ENCODE measurements at places on chromosomes 13 and 19.

- no peak for DNase-seq
Observed at GRCh38 chr13:108902405-108903155, 273.2 kb downstream of the MYO16 start.

- no peak for DNase-seq
Observed at GRCh38 chr13:73329355-73329754, 270.6 kb downstream of the KLF5 start.

- no peak for DNase-seq
Observed at GRCh38 chr19:723247-723646, 14.5 kb downstream of the PALM start.

DNA sequence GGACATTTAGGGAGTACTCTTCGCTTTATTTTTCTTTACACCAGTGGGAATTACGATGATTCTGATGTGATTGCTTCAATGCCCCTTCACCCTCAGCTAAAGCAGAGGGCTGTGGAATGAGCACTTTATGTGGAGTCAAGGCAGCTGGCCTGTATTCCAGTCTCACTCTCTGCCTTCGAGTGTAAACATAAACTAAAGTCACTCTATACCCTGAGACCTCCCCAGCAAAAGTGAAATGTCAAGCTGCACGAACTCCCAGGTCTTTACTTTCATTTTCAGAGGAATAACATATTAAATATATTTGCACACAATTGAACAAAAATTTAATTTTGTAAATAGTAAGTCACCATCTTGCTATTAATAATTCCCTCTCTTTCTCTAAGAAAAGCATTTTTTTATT, 557.1 kb downstream of the DACH1 start:
- DNase-seq: no peak

DNA sequence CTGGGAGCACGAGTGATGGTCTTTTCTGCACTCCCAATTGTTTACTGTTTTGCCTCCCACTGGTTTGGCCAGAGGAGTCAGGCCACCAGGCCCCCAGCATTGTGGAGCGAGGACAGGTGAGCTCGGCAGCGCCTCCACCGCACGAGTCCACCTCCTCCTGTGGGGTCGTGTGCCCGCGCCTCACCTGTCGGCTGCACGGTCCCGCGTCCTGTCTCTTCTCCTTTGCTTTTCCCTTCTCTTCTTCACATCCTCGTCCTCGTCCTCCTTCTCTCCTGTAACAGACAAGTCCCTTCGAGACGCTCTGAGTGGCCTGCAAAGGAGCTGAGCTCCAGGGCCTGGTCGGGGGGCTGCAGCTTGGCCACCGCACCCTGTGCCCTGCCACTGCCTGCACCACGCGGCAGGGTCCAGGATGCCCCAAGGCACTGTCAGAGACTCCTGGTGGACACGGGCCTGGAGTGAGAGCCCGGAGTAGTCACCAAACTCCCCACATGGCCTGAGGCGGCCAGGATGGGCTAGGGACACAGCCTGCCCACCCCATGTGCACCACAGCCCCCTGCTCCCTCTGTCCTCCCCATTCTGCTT, 11.4 kb downstream of the AKAP8 start:
- DNase-seq: no peak

GRCh38 chr13:24167666-24168391, 7.3 kb downstream of the SPATA13 start:
- DNase-seq: no peak

DNA sequence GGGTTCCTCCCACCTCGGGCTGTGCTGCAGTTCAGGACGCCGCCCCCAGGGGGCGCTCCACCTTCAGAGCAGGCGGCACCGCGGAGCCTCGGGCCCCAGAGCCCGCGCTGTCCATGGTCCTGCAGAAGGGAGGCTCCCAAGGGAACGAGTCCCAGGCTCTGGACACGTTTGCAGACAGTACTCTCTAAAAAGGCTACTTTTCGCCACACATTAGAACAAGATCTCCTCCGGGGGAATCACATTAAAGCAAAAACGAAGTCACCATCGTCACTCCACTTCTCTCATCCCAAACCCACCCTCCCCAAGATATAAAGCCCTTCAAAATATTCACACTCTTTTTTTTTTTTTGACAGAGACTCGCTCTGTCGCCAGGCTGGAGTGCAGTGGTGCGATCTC, 4.6 kb upstream of the SIGLEC10 start:
- no peak for DNase-seq

- DNase-seq: no peak
Observed at GRCh38 chr19:39506598-39506943, 7.8 kb downstream of the DLL3 start.

GRCh38 chr13:44278166-44278565, 95.5 kb upstream of the SERP2 start:
- DNase-seq: no peak

DNA sequence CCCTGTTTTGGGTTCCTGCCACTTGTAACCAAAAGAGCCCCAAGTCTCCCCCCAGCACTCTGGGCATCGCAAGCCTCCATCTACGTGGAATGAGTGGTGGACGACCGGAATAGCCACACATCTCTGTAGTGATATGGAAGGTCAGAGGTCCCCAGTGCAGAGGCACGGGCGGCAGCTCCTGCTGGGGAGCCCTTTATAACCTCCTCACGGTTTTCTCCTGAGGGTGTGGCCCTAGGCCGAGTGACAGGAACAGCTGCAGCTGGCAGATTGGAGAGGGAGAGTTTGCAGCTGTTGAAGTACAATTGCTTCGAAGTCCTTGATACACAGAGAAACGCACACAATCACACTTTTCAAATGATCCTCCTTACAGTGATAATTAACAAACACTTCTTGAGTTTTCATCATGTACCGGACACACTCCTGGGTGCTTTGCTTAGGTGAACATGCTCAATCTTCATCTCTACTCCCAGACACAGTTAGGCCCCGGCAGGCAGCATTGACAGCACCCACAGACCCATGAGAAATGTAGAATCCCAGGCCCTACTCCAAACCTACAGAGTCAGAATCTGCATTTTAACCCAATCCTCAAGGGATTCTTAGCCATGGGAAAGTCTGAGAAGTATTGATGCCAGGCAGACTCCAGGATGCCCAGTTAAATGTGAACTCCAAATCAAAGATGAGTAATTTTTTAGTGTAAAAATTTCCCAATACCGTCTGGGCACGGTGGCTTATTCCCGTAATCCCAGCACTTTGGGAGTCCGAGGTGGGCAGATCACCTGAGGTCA, 4.9 kb upstream of the ZNF787 start:
- DNase-seq: no peak

GRCh38 chr13:80382576-80382975, 41.6 kb upstream of the SPRY2 start:
- no peak for DNase-seq

- DNase-seq: no peak
Observed at GRCh38 chr19:15252398-15253018, 20.3 kb upstream of the EPHX3 start.

DNA sequence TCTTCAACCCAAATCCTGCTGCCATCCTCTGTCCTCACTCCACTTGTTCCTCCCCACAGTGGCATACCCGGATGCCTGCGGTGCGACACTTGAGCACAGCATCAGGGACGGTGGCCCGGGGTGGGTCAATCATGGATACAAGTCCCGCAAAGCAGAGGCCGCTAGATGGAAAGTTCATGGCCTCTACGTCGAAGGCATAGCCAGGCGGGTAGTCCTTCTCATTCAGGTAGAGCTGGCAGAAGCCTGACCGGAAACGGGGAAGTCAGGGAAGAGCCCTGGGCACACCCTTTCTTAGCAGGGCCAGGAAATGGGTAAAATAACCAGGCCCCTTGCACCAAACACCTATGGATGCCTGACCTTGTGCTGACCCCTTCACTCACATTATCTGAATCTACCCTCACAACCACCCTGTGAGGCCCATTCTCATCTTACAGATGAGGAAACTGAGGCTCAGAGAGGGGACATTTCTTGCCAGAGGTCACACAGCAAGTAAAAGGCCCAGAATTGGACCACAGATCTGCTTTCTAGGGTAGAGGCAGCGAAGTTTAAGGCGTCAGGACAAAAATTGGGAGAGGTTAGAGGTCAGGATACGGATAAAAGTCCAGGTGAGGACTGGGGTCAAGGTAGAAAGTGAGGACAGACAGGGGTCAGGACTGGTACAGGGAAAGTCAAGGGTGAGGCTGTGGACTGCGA, 6.5 kb downstream of the ATP4A start:
- no peak for DNase-seq

- no peak for DNase-seq
Observed at GRCh38 chr19:7480970-7481255, 7.9 kb downstream of the PEX11G start.

GRCh38 chr19:29321116-29321515, 108.2 kb upstream of the UQCRFS1 start:
- no peak for DNase-seq

- no peak for DNase-seq
Observed at GRCh38 chr19:17873786-17874757, 2.3 kb downstream of the SLC5A5 start.

DNA sequence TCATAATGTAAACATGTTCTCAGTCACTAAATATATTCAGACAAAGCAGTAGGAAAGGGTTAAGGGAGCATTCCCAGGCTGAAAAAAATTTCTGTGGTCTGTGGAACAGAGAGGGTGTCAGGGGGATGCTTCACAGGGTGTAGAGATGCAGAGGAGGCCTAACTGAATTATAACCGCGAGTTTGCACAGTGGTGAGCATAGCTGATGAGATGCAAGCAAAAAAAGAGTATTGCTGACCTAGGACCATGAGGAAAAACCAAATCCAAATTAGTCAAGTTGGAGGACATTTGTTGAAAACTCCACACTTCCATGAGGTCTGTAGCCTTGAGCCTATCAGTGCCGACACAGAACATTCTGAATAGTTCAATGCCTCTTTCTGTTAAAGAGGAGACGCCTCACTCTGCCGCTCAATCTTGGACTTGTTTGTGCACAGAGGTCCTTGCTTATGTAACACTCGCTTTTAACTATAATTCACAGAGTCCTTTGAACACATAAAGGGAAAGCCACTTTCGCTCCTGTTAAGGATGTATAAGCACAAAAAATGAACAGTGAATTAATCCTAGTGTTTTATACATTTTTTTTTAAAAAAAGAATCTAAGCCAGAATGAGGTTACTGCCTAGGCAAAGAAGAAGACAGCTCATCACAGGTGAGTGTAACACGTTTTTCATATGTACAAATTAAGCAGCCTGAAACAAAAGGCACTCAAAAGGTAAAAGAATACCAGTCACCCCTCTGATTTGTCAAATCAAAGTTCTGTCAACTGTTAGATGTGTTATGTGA, 25.8 kb upstream of the INTS6 start:
- DNase-seq: no peak

GRCh38 chr13:72693832-72694231, 33.6 kb downstream of the MZT1 start:
- DNase-seq: no peak

DNA sequence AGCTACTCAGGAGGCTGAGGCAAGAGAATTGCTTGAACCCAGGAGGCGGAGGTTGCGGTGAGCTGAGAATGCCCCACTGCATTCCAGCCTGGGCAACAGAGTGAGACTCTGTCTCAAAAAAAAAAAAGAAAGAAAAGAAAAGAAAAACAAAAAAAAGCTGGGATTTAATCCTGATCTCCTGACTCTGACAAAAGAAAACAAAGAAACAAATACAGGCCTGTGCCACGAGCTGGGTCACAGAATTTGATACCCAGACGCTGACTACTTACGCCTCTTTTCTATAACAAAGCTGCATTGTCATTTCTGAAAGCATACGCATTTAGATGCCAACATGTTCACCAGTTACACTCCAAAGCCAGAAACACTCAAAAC, 18.2 kb upstream of the GTF2F2 start:
- DNase-seq: no peak

GRCh38 chr13:48528720-48529119, 4.2 kb downstream of the RCBTB2 start:
- no peak for DNase-seq

GRCh38 chr19:11090997-11091702, 1.9 kb downstream of the LDLR start:
- no peak for DNase-seq

DNA sequence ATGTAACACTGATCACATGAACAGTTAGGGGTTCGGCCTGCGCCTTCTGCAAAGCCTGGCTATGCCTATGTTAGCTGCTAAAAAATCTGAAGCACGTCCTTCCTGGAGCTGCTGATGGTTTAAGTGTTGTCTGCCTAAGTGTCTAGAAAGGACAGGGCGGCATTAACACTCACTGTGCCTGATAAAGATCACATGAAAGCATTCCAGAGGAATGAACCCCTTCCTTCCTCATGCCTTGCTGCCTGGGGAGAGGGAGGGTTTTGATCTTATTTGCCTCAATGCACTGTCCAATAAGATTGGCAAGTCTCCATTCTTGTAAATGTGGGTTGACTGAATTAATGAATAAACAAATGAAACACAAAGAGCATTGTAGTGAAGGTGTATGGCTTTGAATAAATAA, 5.2 kb downstream of the DOCK9 start:
- DNase-seq: no peak

DNA sequence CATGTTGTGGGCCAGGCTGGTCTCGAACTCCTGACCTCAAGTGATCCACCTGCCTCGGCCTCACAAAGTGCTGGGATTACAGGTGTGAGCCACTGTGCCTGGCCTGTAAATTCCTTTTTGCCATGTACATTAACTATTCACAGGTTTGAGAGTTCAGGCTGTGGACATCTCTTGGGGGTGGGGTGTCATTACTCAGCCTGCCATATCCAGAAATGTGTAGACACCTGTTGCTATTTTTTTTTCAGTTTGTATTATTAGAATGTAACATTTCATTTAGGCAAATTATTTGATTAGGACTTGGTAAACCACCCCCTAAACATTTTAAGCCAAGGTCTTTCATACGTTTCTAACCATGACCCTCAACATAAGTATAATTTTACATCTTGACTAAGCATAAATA, 20.5 kb downstream of the ZNF227 start:
- DNase-seq: no peak

GRCh38 chr19:10105509-10106099, 558 bp upstream of the PPAN start:
- DNase-seq: no peak

GRCh38 chr19:48975947-48976847, 11.1 kb downstream of the FTL start:
- no peak for DNase-seq

- no peak for DNase-seq
Observed at GRCh38 chr19:55383279-55384130, 587 bp downstream of the TMEM238 start.
